ENCODE measurements at places on chromosomes 12 and 14.
A peak's percentile ranks its signal among the peaks of the same experiment; 100 is the strongest.

- peak; percentile 8 for DNase-seq
Measured at GRCh38 chr14:59919570-59920377, at the start of gene LRRC9. Gene LRRC9, plus strand, starts transcription at chr14:59920144.

GRCh38 chr14:106083082-106083481 is 556.7 kb downstream of the TMEM121 start:
- no peak for DNase-seq

DNA sequence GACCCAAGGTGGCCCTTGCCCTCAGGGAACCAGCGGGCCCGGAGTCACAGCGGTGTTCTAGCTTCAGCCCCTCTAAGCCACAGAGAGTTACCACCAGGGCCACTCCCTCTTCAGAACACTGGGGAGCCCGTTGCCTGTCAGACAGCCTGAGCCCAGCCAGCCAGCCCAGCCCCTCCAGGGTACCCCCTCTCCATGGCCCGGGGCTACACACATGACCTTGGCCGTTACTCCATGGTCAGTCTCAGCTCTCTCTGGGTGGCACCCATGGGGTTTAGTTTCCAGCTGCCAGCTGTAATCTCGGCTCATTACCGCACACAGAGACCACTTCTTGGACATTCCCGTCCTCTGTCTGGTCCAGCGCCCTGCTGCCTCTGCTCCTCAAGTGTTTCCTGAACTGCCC is 35.0 kb downstream of the PPP2R5C start:
- no peak for DNase-seq

- DNase-seq: no peak
Measured at GRCh38 chr12:52805000-52805399, 8.9 kb downstream of the KRT4 start.

DNA sequence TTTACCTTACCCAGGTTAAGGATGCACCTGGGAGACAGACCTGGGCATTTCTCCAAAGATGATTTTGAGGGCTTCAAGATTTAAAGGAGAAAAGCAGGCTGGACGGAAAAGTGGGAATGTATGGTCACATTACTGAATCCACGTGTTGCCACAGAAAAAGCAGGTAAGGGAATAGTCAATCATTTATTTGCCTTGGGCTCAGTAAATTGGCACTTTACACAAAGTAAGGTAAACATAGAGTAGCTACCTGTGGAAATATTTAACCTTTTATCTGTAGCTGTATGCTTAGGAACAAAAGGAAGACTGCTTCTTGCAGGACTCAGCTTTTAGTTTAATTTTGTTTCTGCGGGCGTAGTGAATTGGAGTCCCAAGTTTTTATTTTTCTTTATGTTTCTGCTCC is 153.3 kb downstream of the SLCO1B3 start:
- no peak for DNase-seq

DNA sequence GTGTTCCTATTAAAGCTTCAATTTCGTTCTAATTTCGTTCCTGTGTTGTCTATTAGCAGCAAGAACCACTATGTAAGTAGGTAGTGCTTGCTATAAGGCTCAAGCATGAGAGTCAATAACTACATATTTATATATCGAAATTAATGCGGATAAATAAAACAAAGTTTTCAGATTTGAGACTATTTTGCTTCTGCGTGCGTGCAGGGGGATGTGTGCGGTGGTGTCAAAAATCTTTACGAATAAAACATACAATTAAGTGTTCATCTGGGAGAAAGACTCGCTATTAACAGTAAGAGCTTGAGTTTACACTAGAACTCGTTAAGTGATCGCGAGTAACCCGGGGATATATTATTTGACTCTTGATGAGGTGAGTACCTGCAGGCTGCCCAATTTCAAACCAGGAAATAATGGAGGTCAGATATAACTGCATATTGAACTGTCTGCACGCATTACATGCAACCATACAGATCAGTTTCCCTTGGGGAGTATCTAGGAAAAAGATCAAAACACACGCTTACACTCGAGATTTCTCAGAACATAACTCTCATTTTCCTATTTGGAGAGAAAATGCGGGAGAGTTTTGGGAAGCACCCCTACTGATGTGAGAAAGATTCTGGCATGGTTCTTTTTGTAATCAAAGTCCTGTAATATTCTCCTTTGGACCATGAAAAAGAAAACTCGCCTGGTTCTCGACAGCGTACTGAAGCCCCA is 813 bp downstream of the TWF1 start:
- DNase-seq: peak; percentile 10

DNA sequence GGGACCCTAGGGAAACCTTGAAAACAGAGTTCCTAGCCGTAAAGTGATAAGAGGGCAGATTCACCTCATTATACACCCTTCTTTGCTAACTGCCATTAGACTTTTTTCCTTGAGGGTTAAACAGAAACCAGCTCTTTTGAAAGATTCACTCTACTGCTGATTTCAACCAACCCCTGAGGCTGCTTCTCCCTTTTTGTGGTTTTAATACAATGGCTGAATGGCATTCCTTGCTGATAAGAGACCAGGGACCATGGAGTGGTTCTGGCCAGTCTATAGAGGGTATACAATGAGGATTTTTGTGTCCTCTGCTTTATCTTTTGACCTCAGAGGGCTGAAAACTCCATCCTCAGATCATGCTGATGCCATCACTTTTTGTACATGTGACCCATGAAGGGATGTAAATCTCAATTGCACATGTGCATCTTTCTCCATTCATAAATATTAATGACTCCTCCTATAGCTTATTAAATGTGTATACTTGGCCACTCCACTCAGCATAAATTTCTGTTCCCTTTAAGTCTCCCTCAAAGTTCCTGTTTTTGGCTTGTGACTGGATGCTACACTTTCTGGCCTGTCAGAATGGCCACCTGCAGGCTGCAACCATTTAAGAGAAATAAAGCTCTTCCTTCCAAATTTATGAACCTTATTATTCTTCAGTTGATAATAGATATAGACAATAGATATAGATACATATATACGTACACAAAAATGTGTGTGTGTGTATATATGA is 233.8 kb upstream of the SEL1L start:
- DNase-seq: no peak

GRCh38 chr12:119780786-119781434 is 96.2 kb downstream of the CIT start:
- peak; percentile 9 for DNase-seq

- no peak for DNase-seq
Measured at GRCh38 chr12:90979951-90980350, 24.8 kb downstream of the EPYC start.

DNA sequence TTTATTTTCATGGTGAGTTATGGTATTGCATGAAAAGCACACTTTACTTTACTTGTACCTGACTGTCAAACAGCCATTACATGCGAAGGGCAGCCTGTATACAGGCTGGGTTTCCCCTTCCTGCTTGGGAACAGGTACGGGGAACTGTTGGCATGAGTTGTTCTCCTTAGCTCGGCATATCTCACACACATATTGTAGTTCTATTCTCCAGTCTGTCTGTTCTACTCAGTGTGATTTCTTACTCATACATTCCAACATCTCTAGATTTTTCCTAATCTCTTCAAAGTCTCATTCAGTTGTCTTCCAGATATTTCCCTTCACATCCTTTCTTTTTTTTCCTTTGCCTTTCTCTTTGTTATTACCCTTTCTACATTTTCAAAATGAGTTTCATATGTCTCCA is 83.9 kb downstream of the HMGA2 start:
- no peak for DNase-seq

DNA sequence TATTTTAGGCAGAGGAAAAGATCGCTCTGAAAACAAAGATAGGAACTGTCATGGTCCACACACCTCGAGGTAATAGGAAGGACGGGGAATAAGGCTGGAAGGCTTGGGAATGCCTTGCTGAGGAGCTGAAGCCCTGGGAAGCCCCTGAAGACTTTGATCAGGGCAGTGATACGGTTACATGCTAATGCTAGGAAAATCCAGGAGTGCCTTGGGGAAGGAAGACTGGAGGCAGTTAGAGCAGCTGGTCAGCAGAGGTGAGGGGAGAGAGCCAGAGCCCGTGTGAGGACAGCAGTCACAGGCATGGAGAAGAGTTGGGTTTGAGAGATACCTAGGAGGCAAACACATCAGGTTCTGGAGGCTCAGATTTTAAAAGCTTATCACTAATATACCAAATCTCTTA is 8.6 kb upstream of the YY1 start:
- DNase-seq: no peak

DNA sequence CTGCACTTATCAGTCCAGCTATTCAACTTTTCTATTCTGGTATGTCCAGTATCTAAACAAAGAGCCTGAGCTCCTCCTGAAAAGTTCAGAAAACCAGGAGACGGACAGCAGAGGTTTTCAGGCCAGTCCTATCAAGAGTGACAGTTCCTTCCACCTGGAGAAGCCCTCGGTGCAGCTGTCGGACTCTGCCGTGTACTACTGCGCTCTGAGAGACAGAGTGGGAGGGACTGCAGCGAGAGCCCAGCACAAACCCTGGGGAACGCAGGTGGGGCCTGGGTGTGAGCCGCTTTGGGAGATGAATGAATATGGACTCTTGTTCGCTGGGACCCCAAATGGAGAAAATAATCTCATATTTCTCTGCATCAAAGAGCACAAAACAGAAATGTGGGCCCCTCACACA is 329.8 kb upstream of the OR4E1 start:
- peak; percentile 42 for DNase-seq

DNA sequence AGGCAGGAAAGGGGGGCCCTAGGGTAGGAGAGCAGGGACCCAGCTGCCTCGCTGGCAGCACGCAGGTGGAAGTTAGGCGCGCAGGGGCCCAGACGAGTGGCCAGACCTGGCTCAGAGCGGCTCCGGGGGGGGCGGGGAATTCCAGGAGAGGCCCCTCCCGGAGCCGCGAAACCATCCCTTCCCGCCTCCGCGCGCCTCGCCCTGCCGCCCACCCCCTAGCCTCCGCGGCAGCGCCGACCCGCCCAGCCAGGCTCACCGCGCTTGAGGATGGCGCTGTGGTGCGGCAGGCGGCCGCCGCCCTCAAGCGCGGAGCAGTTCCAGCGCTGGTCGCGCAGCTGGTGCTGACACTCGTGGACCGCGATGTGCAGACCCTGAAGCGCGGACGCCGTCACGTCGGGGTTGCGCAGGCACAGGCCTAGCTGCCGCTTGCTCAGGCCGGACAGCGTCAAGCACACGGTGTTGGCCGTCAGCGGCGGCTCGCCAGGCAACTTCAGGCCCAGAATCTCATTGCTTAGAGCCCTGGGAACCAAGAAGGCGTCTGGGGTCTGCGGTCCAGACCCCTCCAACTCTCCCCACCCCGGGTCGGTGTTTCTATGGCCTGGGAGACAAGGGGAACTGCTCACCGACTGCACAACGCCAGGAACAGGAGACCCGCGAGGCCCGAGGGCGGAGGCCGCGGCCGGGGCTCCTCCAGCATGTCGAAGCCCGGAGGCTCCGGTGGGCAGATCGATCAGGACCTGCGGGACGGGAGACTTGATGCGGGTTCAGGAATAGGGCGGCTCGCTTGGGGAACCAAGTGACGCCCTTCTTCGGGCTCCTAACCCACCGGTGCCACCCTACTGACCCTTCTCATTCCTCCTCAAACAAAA is 1.5 kb downstream of the WNT10B start:
- peak; percentile 48 for DNase-seq

DNA sequence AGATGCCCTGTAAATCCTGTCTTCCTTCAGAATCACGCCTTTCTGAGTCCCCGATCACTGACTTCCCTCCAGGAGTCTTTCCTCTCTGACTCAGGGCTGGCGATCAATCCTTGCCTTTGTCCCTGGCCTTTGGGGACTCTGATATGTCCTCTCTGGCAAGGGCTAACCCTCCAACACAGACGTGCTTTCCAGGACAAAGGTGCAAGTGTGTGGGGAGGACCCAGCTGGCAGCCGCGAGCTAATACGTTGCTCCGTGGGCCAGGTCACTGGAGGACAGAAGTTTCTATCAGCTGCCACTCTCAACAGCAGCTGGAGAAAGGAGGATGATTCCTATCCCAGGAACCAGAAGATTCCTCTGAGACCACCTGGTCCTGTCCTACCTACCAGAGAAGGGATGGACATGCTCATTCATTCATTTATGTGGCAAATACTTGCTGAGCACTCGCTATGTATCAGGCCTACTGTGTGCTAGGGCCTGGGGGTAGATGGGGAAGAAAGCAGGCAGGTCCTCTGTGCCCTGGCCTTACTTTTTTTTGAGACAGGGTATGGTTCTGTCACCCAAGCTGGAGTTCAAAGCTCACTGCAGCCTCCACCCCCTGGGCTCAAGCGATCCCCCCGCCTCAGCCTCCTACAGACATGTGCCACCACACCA is 8.5 kb upstream of the SCARB1 start:
- DNase-seq: no peak

DNA sequence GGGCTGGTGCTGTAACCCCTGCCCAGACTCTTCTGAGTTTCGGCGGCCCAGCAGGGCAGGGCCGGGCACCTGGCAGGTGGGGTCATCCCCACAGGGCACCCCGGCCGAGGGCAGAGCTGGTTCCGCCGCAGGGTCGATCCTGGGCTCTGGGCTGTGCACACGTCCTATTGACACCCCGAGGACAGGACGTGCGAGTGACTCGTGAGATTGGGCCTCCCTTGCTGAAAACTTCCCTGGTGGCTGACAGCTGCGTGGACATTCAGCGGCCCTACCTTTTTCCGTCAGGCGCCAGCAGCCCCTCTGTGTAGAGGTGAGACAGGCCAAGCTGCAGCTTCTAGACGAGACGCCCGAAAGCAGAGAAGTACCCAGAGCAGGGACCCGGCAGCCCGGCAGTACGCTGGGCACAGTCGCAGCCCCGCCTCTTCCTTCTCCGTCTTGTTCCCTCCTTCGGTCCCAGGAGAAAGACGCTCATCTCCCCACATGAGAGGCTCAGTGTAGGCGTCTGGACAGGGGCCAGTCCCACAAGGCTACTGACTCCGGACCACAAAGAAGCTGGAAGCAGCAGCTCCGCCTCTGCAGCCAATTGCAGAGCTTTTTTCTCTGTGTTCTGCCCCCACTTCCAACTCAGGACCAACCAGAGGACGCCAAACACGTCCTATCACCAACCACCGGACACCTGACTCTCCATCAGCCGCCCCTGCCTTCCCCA is at the start of gene LRCOL1:
Gene LRCOL1, minus strand, starts transcription at position 532 of the 709 bp plus-strand sequence. CDS start 4,331 bp downstream, outside the sequence.
- no peak for DNase-seq

GRCh38 chr12:52248541-52249461 is 15.8 kb downstream of the KRT7 start:
- DNase-seq: no peak

Data from activated naive CD4-positive, alpha-beta T cell treated with anti-CD3 and anti-CD28 coated beads for 36 hours (primary cell).